ENCODE measurements at places on chromosomes 7 and 10.

GRCh38 chr10:32163071-32163761 lies 107.0 kb upstream of the KIF5B start:
- DNase-seq = no peak

DNA sequence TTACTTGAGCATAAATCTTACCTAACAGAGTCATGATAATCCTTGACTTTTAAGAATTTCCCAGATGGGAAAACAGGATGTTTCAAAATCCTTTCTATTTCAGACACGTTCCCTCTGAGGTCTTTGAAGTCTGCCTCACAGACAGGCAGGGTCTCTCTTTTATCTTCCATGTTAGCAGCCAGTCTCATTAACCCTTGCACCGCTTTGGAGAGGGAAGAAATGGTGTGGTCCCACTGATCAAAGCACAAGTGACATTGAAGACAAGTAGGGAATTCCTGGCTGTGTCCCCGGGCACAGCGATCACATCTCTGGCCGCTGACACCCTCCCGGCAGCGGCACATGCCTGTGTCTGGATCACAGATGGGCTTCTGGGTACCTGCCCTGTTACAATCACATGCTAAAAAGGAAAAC lies 52.7 kb upstream of the LAMB1 start:
- no peak for DNase-seq

DNA sequence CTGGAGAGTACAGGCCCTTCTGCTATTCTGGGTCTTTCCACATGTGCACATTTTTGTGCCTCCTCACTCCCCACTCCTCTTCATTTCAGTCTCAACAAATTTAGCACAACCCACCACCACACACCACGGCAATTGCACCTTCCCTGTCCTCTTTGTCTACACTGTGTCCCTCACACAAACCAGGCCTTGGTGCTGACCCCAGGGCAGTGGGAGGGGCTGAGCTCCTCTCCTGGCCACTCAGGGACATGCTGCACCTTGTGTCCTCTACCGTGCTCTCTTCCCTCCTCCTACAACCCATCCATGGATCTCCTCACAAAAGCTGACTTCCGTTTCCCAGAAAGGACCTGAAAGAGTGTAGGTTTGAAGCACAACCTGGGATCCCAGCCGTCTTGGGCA lies 90.9 kb upstream of the IKZF1 start:
- DNase-seq = no peak

DNA sequence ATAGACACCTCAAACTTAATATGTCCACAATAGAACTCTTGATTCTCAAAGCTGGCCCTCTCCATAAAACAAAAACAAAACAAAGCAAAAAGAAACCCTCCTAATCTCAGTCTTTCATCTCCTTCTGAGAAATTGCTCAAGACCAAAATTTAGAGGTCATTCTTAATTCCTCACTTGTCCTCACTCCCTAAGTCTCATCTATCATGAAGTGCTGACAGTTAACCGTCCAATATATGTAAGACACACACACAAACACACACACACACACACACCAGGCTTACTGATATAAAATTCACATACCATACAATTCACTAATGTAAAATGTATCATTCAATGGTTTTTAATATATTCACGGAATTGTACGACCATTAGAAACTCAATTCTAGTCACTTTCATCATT lies 17.0 kb upstream of the SVIL start:
- no peak for DNase-seq

- no peak for DNase-seq
These were observed 174.9 kb downstream of the CREB5 start for GRCh38 chr7:28587211-28587610.

DNA sequence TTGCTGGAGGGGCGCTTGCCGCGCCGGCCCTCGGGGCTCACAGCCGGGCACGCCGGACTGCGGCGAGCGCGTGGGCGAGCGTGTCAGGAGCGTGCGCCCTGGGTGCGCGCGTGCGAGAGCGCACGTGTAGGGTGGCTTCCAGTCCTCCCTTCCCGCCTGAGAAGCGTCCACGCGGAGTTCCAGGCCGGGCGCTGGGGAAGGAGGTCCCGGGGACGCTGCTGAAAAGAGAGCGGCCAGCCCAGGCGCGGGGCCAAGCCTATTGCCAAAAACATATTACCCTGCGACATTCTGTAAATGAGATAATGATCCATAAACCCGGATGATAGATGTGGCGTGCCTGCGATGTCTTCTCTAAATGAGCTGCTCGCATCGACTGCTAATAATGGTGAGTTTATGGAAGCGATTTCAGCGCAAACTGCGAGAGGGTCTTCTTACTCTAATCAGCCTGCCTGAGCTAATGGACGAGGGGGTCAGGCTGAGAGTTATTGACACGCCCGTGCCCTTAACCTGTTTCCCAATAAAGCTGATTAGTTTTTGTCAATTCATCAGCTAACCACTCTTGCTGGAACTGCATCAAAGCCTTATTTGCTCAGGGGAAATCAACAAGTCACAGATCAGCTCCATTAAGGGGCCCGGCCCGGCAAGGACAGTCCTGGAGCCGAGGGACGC lies 8.0 kb upstream of the MNX1 start:
- DNase-seq = no peak

DNA sequence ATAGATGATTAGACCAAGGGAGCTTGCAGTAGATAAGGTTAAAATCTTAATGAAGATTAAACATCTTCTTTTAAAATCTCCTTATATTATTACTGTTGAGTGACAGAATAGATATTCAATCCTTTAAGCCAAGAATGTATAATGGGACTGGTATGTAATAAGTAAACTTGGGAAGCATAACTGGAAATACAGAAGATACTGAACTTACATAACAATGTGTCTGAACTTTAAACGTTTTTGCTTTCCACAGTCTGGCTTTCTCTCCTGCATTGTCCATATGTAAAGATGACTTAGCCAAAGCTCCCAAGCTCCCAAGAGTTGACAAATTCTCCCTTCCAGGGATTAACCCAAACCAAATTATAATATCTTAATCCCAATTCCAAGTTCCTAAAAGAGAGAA lies 129.8 kb downstream of the KCND2 start:
- no peak for DNase-seq

Measured in stimulated activated CD8-positive, alpha-beta memory T cell treated with anti-CD3 and anti-CD28 coated beads, Interleukin-15, amount 100 ng/mL, for 48 hours (primary cell).